Coronary artery (tissue), 2 donors: ENCODE measurements at places on chromosomes 7 and 10.
A peak's percentile ranks its signal among the peaks of the same experiment; 100 is the strongest.

GRCh38 chr10:43372765-43373361 lies 1.4 kb downstream of the FXYD4 start:
- no peak for DNase-seq

DNA sequence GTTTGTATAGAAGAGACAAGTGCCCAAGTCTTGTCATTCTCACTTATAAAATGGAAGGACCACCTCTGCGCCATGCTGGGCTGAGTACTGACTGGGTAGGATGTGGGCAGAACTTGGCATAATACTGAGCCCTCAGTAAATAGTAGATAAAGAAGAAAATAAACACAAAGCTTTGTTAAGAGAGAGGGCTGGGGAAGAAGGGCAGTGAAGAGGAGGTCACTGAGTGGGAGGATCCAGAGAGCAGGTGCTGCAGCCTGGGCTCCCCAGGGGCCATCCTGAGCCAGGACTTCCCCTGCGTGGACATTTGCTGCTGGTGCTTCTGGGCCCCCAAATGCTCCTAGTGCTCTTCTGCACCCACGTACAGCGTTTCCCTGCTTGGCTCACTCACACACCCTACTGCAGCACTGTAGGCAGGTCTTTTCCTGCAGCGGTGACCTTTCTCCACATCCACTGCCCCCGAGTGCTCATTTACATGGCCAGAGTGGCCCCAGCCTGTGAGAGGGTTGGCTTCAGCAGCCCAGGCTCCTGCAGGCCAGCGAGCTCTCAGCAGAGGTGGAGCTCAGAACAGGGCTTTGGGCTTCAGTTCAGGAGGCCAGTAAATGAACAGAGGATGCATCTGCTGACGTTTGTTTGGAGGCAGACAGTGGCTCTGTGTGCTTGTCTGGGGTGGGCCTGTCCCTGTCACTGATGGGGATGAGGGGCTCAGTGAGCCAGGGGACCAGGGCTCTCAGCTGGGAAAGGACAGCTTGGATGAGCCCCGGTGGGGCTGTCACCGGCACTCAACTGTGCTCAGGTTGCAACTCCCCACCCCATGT lies 164.6 kb downstream of the ADARB2 start:
- no peak for DNase-seq

DNA sequence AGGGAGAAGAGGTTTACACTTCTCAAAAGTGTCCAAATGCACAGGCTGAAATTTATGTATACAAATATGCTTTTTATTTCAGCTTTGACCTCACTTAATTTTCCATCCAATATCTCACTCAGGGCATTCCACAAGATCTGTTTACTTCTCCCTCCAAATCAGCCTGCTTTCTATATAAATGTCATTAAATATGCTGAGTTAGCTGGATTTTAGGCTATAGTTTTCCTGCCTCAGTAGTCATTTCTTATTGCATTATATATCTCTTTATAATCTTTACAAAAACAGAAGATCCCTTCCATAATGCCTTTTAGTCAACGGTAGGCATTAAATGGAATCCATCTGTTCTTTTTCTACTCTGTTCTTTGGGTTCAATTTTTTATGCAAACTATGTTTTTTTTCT lies 71.7 kb upstream of the KCND2 start:
- DNase-seq = no peak

- no peak for DNase-seq
These were observed 3.9 kb downstream of the CLDN4 start for GRCh38 chr7:73834626-73835191.

- DNase-seq = no peak
These were observed 975.8 kb upstream of the LRRTM3 start for GRCh38 chr10:65950075-65950474.

DNA sequence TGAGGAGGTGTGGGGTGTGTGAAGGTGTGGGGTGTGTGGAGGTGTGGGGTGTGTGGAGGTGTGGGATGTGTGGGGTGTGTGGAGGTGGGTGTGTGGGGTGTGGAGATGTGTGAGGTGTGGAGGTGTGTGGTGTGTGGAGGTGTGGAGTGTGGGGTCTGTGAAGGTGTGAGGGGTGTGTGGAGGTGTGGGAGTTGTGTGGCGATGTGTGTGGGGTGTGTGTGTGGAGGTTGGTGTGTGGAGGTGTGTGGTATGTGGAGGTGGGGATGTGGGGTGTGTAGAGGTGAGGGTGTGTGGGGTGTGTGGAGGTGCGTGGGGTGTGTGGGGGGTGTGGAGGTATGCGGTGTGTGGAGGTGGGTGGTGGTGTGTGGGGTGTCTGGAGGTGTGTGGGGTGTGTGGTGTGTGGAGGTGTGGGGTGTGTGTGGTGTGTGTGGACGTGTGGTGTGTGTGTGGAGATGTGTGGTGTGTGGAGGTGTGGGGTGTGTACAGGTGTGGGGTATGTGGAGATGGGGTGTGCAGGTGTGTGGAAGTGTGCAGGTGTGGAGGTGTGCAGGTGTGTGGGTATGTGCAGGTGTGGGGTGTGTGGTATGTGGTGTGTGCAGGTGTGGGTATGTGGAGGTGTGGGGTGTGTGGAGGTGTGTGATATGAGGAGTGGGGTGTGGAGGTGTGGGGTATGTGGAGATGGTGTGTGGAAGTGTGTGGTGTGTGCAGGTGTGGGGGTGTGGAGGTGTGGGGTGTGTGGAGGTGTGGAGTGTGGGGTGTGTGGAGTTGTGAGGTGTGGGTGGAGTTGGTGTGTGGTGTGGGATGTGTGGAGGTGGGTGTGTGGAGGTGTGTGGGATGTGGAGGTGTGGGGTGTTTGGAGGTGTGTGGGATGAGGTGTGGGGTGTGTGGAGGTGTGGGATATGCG lies 34.5 kb downstream of the SPDYE17 start:
- peak; percentile 71 for DNase-seq

DNA sequence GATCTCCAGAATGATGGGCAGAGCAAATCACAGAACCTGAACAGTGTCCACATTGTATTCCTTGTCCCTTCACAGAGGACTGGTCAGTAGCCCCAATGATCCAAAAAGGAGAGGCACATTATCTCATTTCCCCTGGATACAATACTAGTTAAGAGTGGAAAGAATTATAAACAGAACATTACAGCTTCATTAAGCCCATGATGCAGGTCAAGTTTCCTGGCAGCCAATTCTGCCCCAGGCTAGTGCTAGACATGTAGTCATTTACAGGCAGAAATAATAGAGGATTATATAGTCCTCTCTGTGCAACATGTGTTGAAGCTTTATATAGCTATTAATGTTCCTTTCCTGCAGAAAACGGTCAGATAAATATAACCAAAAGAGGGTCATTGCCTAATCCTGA lies 124.3 kb upstream of the WNT16 start:
- no peak for DNase-seq

DNA sequence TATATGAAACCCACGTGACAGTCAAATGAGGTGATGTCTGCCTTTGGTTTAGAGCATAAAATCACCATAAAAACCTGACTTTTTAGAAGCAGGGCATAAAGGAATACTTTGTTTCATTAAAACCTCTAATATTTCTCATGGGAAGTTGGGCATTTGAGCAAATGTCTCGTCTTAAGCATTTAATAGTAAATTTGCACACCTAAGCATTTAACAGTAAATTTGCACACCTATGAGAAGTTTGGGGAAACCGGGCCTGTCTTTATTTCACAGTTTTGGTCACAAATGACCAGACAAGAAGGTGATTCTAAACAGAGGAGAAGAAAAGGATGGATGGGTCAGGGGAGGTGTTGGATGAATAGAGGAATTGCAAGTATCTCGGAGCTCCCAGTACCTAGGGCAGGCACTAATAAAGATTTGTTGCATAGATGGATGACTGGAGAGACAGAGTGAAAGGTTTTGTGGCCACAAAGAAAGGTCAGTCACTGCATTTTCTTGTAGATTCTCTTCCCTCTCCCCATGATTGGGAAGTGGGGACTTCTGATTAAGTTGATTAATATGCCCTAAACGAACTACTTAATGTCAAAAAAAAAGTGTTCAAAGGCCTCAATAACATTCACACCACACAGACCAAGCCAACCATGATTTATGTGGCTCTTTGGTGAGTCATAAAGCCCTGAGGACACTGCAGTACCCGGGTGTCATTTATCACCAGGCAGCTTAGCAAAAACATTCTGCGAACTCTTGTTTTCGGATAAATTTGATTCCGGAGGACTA lies 158.2 kb downstream of the SPAG6 start:
- DNase-seq = no peak

GRCh38 chr10:110857265-110858171 lies 14.2 kb upstream of the PDCD4 start:
- DNase-seq = no peak

- DNase-seq = no peak
These were observed 15.4 kb upstream of the PYROXD2 start for GRCh38 chr10:98430427-98430826.
